ENCODE measurements at places on chromosomes 4 and X. TPM values are rescaled to one million over a fixed set of nuclear protein-coding genes. Genes with fewer than 3 reads are reported as not detected.

DNA sequence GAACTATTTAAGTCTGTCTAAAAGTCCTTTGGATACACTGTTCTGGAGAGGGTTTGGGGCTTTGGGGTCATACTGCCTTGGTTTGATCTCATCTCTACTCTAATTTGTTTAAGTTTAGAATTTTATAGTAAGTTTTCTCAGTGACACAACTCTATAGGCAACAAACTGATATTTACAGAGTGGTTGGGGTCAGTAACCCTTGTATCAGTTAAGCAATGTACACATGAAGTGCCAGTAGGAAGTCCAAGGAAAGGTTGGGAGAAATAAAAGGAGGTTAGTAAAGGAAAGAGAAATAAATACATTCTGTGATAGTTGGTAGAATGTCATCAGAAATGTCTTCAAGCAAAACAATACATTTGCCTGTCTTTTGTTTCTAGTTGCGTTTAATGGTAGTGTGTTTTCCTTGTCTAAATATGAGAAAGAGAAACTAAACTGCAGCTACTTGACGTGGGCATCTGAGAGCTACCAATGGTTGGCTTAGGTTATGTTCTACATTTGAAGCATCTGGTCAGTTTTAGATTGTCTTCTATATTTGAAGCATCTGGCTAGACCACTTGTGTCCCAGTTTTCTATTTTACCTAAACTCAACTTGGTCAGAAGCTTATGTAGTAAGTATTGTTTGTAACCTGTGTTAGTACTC, 6.9 kb downstream of the ATP7A start:
- no peak for DNase-seq

GRCh38 chrX:149647505-149647904, 15.9 kb upstream of the TMEM185A start:
- DNase-seq, result no peak

GRCh38 chrX:47543496-47543895, 17.5 kb upstream of the ARAF start:
- DNase-seq, result no peak

The RAB41 gene
- 0.36 TPM for polyA plus RNA-seq

The GPM6B gene
- 18.1 TPM for polyA plus RNA-seq

DNA sequence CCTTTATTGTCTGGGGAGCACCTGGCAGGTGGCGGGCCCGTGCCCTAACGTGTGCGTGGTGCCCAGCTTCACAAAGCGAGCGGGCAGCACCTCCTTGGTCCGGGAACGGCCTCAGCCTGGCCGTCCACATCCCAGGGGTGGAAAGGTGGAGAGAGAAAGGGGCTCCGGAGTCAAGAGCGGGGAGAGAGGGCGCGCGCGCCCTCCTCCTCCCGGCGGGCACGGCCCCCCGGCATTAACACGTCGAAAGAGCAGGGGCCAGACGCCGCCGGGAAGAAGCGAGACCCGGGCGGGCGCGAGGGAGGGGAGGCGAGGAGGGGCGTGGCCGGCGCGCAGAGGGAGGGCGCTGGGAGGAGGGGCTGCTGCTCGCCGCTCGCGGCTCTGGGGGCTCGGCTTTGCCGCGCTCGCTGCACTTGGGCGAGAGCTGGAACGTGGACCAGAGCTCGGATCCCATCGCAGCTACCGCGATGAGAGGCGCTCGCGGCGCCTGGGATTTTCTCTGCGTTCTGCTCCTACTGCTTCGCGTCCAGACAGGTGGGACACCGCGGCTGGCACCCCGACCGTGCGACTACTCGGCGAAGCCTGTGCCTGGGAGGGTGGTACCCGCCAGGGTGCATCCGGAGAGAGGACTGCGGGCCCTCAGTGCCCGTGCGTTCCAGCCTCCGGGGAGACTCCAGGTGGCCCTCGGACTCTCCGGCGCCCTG, at the start of gene KIT:
Gene KIT, plus strand, starts transcription at position 407 of the 701 bp plus-strand sequence. Its CDS starts 58 bp downstream, at position 465.
- DNase-seq, result peak; percentile 61

DNA sequence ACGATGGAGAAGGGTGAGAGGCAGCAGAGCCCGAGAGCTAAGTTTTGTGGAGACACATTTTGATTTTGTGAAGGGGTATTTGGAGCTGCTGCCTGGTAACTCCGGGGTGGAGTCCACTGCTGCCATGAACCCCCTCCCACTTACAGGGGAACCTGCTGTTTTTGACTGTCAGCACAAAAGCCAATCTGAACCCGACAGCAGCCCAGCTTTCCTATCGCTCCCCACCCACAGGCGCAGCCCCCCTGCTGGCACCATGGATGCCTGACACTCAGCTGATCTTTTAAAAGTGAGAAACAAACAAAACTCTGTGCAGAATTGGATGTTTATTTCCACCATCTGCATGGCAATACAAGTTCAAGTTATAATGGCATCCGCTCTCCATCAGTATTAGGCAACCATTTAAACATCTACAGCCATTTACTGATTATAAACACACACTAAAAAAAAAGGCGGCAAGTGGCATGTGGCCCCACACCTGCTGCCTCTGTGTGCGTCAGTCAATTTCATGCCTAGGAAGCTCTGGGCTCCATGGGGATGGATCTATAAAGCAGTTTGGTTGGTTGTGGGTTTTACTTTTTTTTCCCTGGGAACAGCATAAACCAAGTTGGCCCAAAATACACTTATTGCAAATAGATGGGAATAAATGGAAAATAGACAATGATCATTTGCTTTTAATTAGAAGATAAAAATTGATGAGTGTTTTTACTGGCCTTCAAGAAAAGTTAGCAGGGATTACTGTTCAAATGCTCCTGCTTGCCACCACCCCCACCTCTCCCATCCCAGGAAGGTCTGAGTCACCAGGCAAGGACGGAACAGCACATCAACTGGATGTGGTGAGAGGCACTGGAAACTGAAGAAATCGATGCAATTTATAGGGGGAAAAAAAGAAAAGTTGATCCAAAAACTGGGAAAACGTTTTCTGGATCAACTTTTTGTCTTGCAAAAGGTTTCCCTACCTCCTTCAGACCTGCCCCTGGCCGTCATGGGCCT, 46.0 kb downstream of the SEPSECS start:
- DNase-seq, result no peak

The NUDT11 gene
- 4.4 TPM for polyA plus RNA-seq

GRCh38 chrX:43589735-43590134, 66.4 kb upstream of the MAOA start:
- DNase-seq, result no peak

GRCh38 chr4:74805601-74806000, 11.3 kb upstream of the BTC start:
- no peak for DNase-seq

DNA sequence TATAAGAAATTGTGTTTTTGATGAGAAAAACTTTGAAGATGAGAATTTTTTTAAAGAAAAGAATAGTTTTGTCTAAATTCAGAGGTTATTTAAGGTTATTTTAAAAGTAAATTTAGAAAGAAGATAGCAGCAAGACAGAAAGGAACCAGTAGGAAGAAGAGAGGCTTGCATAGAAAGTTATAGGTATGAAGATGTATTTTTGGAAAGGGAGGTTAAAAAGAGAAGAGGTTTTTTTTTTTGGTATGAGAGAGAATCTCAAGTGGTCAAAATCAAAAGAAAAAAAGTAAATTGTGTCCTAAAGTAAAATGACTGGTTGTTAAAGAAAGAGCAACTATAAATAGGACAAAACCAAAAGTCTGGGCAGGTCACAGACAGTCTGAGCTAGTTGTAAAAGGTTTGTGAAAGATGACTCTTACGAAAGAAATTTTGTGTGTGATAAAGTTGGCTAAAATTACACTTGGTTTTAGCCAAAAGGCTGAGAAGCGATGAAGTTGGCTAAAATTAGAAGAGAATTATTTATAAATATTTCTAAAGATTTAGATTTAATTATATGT, 16.4 kb upstream of the EIF4E start:
- no peak for DNase-seq
